Stimulated activated CD8-positive, alpha-beta memory T cell treated with anti-CD3 and anti-CD28 coated beads, Interleukin-4, amount 100 ng/mL, for 1 hour (primary cell): ENCODE measurements at places on chromosomes 7 and 10.

GRCh38 chr7:143487566-143487965 lies 9.9 kb downstream of the TAS2R41 start:
- DNase-seq = no peak

DNA sequence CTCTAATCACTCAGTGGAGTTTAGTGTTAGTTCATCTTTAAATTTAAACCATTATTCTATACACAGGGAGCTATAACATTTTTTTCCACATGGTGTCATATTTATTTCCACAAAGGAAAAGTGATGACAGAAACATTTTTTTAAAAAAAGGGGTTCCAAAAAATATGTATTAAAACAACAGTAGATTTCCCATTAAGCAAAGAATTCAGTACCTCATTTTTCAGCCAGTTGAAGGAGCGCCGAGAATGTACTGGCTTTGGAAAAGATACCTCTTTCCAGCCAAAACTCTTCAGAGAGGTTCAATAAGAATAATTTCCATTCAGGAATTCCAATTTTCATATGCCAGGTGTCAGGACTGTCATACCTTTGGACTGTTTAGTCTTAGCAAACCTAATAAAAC lies 250.5 kb upstream of the MEOX2 start:
- no peak for DNase-seq

- DNase-seq = no peak
These were observed 102.1 kb downstream of the POLL start for GRCh38 chr10:101485681-101486554.

- no peak for DNase-seq
These were observed 39.0 kb downstream of the PDGFA start for GRCh38 chr7:480531-481218.

DNA sequence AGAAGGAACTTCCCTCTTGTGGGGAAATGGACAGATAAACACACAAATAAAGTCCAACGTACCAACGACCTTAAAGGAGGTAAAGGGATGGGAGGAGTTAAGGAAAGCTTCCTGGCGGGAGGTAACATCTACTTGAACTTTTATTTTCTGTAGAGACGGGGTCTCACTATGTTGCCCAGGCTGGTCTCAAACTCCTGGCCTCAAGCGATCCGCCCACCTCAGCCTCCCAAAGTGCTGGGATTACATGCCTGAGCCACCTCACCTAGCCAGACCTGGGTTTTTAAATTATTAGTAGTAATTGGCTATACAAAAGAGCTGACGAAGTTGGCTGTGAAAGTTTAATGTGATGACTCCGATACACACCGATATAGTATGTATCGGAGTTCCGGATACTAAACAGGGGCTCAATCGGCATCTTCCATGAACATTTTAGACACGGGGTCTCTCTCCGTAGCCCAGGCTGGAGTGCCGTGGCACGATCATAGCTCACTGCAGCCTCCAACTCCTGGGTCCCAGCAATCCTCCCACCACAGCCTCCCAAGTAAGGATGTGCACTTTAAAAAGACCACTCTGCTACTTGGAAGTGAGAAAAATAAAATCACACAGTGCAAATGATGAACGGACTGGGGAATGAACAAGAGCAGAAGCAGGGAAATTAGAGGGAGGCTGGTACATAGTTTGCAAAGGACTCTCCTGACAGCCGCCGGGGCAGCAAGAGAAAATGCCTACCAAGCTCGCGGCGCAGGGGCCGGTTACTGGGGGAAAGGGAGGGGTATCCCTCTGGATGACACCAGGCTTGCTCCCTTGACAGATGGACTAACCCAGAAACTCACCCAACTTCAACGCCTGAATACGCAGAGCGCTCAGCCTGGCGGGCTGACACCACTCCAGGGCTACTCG lies 1.0 kb downstream of the BCL7B start:
- DNase-seq = no peak

- DNase-seq = no peak
These were observed 1106.2 kb downstream of the NRG3 start for GRCh38 chr10:82981137-82981723.

- DNase-seq = no peak
These were observed 38.5 kb upstream of the EXOC6 start for GRCh38 chr10:92809840-92810239.

DNA sequence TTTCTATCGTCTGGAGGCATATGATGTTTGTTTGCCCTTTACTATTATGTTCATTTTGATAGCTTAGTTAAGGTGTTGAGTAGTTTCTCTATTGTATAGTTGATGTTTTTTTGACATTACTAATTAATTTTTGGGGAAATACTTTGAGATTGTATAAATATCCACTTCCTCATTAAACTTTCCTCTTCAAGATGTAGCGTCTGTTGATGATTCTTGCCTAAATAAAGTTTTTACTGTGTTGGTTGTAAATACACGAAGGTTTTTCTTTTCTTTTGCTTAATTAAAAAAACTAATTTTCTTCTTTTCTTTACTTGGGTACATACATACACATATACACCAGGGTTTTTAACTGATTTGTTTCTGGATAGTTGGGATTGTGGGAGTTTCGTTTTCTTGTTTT lies 8.5 kb downstream of the KMT2E start:
- DNase-seq = no peak

DNA sequence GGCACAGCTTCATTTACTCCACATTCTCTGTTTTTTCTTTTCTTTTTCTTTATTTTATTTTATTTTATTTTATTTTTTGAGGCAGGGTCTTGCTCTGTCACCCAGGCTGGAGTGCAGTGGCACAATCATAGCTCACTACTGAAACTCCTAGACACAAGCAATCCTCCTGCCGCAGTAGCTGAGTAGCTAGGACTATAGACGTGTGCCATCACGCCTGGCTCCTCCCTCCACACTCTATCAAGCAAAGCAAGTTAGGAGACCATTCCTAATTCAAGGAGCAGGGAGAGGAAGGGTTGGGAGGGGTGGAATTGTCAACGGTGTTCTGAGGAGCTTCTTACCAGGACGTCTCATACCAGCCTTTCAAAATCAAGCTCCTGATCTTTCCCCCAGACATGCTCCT lies 52.4 kb downstream of the OAT start:
- no peak for DNase-seq
